CD4-positive, alpha-beta memory T cell (primary cell): ENCODE measurements at places on chromosomes 16 and 17. TPM values are rescaled to one million over a fixed set of nuclear protein-coding genes. Genes with fewer than 3 reads are reported as not detected.

DNA sequence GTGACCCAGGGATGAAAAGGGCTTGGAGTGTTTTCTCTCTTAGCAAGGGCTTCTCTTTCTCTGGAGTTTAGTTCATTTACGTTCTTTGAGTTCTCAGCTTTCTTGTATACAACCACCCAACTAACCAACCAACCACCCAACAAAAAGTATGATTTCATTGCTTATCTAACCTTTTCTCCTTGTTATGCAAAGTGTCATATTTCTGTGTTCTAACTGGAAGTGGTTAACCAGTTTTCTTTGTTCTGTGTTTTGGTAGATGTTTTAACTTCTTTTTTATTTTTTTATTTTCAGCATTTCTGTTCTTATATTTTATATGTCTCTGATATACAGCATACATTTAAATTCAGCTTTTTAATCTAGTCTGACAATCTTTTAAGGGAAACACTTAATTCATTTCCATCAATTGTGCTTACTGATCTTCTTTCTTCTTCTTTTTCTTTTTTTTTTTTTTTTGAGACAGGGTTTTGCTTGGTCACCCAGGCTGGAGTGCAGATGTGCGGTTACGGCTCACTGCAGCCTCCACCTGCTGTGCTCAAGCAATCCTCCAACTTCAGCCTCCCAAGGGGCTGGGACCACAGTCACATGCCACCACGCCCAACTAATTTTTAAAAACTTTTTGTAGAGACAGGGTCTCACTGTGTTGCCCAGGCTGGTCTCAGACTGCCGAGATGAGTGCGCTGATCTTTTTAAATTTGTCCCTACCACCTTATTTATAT, 29.6 kb downstream of the NLK start:
- H3K27me3 ChIP-seq, result no peaks in the 10 kb centered on the region
- peak; percentile 49 for DNase-seq
- no peak overlapping the region for H3K27ac ChIP-seq
- no peak overlapping the region for H3K4me3 ChIP-seq

- no peaks in the 10 kb centered on the region for H3K27me3 ChIP-seq
- H3K27ac ChIP-seq, result no peak overlapping the region
- H3K4me3 ChIP-seq, result no peak overlapping the region
- H3K36me3 ChIP-seq, result no peaks in the 10 kb centered on the region
- peaks cover 55% of the 10 kb centered on the region for H3K4me1 ChIP-seq
Measured at GRCh38 chr17:66432996-66433551, 130.7 kb downstream of the PRKCA start.

GRCh38 chr16:81796035-81796434, 16.9 kb downstream of the PLCG2 start:
- H3K27ac ChIP-seq, result no peak overlapping the region
- H3K4me3 ChIP-seq, result no peak overlapping the region
- no peaks in the 10 kb centered on the region for H3K27me3 ChIP-seq
- DNase-seq, result no peak
- no peaks in the 10 kb centered on the region for H3K36me3 ChIP-seq

DNA sequence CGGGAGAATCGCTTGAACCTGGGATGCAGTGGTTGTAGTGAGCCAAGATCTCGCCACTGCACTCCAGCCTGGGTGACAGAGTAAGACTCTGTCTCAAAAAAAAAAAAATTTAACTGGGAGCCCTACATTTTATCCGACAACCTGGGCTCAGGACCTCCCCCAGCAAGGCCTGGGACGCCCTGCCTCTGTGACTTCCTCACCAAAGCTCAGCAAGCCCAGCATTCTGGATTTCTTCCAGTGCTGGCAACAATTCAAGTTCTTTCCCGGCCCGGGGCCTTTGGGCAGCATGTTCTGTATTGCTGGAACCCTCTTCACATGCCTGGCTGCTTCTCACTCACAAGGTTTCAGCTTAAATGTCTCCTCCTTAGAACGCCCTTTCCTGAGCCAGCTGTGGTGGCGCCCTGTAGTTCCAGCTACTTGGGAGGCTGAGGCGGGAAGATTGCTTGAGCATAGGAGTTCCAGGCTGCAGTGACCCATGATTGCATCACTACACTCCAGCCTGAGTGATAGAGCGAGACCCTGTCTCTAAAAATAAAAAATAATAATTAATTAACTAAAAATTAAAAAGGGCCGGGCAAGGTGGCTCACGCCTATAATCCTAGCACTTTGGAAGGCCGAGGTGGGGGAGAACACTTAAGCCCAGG, 15.9 kb upstream of the MEIOB start:
- no peaks in the 10 kb centered on the region for H3K36me3 ChIP-seq
- peaks cover 4% of the 10 kb centered on the region for H3K27me3 ChIP-seq
- no peak for DNase-seq
- H3K27ac ChIP-seq, result no peak overlapping the region
- no peaks in the 10 kb centered on the region for H3K4me1 ChIP-seq

GRCh38 chr17:78154903-78155811, 9.0 kb downstream of the C17orf99 start:
- no peak for DNase-seq
- H3K4me3 ChIP-seq, result no peak overlapping the region
- no peak overlapping the region for H3K27ac ChIP-seq

The SLC4A1 gene
- not detected for total RNA-seq

The OTOA gene
- 0.11 TPM for total RNA-seq

The OTOP2 gene
- total RNA-seq, result not detected

The LUC7L gene
- 157 TPM for total RNA-seq

The ACSM5 gene
- total RNA-seq, result not detected
